ENCODE measurements at places on chromosomes 2 and 18.

- DNase-seq: no peak
These were observed 81.3 kb upstream of the ACAA2 start for GRCh38 chr18:49894517-49895226.

DNA sequence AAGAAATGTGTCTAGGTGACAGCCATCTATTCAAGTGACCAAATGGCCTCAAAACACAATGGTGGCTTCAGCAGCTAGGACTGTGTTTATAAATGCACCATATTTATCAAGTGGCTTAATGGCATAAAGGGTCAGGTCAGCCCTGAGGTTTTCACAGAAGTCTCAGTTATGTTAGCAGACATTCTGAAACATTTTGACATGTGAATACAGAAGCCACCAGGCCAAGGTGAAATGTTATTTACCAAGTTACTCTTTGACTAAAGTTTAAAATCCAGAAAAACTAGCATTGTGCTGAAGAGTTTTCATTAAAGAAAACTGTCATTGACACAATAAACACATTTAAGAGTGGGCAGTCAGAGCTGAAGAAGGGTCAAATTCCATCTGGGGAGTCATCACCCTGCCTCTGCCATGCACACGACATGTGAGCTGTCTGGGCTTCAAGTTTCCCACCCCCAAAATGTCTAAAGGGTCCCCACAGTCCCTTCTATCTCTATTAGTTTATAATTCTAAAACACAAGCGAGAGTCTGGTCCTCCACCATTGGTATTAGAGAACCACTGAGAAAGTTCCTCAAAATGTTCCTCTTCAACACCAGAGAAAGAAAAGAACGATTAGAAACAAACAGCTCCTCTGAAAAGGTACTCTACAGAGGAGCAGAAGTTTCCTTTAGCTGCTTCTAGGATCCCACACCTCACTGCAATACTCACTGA is 77.5 kb upstream of the FZD5 start:
- DNase-seq: no peak

DNA sequence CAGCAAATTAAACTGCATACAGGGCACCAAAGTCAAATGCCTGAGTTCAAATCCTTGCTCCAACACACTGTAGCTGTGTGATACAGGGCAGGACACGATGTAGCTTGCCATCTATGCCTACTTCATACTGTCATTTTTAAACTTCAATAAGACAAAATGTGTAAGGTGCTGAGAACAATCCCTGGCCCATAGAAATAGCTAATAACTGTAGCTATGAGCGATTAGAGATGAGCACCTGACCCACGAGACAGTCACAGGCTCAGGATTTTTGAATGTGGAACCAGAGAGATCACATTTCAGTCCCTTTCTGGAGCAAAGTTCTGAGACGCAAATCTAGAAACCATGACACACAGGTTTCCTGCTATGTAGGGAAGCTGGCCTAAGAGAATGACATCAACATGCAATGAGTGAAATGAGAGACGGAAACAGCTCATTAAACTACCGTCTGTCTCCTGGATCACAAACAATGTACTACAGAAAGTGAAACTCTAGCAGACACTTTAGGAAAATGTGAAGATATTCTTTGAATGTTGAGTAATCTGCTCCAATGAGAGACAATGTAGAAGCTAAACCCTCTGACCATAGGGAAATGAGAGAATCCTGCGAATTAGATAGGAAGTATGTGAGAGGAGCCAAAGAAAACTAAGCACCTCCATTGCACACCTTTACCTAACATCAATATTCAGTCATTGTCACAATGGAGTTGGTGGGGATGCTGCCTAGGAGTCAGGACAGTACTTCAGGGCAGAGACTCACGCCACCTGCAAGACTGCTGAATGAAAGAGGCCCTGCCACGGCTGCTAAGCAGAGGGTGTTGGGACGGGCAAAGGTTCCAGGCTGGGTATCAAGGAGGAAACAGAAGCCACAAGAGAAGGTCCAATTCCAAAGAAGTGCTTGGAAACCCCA is 25.5 kb downstream of the B4GALT6 start:
- no peak for DNase-seq

DNA sequence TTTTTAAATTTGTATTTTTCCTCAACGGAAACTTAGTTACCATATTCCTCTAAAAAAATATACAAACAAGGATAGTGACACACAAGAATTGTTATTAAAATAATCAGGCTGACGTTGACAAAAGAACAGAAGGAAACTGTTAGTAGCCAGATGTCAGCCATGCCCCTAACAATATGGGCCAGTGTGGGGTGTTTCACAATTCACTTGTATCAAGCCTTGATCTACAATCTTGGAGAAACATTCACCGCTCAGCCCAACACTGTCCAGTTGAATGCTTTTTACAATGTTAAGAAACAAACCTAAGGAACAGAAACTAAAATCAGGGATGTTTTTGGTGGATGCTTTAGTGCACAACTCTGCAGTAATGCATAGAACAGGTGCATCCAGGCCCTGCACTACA is 44.6 kb downstream of the TMEFF2 start:
- no peak for DNase-seq

Data from H7 (cell line).